ENCODE measurements at places on chromosomes 3 and 15. TPM values are rescaled to one million over a fixed set of nuclear protein-coding genes. Genes with fewer than 3 reads are reported as not detected.

DNA sequence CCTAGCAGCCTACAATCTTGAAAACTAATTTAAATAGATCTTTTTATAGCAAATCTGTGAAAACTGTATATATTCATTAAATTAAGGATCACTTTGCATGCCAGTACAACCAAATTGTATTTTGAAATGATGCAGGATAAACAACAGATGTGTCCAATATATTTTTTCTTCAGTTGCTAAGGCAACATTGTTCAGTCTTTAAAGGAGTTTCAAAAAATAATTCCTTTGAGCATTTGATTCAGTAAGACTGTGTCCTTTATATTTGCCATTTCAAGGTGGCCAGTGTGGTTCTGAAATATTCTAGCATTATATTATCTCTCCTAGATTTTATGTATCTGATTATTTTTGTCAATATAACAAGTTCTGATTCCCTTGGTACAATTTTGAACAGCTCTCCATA is 254.7 kb downstream of the PLOD2 start:
- no peak for DNase-seq

Gene DOCK3
- total RNA-seq: 7.0 TPM

Gene GABRG3
- total RNA-seq: 0.24 TPM

DNA sequence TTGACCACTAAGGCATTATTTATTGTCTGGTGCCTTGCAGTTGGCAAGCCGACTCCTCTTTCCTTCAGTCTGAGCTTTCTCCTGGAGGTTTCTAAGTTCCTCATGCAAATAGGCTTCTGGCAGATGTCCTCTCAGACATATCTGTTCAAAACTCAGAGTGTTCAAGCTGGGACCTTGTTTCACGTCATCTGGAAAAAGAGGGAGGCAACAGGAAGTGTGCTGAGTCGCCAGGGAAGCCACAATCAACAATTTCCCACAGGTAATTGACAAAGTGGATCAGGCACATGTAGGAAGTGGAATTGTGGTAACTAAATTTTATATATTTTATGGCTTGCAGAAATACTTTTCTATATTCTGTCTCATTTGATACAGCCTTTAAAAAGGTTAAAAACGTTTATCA is 14.6 kb downstream of the SCG5 start:
- DNase-seq: no peak

DNA sequence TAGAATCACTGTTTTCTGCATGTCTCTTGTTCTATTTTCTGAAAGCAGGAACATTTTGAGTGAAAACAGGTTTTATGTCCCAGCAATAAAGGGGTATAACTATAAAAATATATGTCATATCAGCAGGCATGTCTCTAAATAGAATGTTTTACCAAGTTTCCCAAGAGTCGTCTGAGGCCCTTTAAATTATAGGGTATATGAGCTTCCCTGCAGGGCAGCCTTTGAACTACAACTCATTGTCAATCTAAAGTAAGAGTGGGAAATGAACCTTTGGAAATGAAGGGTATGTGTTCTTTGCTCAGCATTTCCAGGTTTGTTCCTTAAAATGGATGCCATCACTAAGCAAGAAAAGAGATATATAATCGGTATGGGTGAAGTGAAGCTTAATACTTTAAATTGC is 138.6 kb downstream of the LSAMP start:
- DNase-seq: no peak

DNA sequence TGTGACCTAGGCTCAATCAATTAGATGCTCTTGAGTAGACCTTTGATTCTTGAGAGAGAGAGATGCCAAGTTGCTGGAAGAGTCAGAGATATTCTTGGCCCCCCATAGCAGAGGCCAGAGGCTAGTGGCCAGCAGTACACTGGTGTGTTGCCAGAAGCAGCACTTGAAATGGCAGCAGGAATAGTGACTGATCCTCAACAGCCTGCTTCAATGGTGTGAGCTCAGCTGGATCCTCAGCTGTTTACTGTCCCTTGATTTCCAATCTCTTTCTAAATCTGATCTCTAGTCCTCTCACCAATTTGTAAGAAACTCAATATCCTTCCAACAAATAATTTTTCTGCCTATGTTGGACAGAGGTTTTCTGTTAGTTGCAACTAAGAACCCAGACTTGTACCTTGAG is 170.3 kb upstream of the CCDC54 start:
- DNase-seq: no peak

DNA sequence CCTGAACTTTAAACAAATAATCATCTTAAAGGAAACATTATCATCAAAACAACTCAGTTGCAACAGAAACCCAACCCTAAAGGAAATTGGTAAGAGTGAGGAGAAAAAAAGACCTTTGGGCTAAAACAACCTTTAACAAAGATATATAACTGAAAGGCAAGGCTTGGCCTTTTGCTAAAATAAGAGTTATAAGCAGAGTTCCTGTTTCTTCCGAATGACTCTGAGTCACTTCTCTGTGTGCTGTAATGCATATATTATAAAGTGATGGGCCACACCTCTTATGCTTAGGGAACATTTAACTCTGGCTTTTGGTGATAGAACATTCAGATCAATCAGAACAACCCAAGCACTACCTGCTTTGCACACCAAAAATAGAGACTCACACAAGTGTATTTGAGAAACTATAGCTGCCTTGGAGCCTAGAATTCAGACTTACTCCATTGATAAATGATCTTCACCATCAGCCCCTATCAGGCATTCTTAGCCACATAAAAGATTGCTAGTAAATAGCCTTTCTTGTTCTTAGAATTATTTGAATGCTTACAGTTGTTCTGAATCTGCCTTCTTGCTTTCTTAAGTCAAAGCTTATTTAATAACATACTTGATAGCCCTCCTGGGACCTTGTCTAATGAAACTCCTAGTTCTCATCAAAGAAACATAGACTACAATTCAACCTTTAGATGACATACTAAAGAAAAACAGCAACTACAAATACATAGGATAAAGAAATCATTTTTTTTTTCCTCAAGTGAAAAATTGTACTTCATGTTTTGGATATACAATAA is 294.2 kb upstream of the SEMA6D start:
- no peak for DNase-seq

DNA sequence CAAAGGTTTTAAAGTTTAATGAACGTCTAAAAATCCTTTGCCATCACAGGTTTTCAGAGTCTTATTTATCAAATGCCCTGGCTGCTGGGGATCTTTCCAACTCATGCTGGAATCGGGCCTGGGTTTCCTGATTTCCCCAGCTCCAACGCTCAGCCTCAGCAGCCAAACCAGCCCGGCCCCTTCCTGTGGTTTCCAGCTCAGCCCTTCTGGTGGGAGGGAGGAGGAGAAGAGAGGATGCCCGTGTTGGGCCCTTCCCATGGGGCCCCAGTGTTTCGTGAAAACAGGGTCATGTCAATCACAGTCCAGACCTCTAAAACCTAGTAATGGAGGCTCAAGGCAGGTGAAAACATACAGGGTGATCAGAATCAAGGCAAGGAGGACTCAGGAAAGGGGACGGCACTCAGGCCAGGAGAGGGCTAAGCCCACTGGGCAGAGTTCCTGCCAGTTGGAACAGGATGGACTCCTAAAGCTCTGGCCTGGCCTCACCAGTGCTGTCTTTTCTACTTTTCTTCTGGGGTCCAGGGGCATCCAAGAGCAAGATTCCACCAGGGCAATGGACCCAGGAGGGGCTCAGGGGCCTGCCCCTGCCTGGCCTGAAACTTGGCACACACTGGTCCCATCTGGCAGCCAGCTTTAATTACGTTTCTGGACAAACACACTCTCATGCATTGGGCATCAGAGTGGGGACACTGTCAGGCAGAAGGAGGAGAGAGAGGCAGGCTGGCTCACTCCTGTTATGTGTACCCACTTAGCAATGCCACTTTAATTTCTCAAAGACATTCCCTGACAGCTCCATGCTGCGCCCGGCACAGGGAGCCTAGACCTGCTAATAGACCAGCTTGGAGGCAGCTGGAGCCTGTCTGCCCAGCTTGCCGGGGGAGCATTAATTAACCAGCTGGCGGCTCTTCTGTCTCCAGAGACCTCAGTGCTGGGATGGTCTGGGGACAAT is 194.6 kb downstream of the FAM43A start:
- DNase-seq: peak; percentile 28

Gene EPHA6
- 0.48 TPM for total RNA-seq

DNA sequence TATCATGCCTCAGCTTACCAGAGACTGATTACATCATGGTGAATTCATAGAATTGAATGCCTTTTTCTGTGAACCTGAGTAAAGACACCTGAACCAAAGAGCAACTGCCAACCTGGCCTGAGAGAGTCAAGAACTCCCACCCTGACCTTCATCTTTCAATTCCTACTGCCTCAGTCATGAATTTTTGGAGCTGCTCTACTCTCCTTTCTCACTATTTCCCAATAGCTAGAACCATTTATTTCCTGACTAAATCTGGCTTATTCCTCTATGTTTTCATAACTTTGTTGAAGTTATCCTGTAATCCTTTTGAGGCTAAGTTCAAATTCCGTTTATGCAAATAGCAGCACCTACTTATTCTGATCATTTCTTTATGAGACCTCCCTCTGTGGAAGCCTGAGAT is 712.4 kb upstream of the UBE2E2 start:
- no peak for DNase-seq

- DNase-seq: no peak
Observed at GRCh38 chr3:143337387-143337786, 217.8 kb downstream of the CHST2 start.

Gene ALDH1A3
- 9.2 TPM for total RNA-seq

Gene SNTN
- total RNA-seq: not detected
